Suppressor macrophage treated with lipopolysaccharide for 4 hours (primary cell): ENCODE measurements at places on chromosomes 16 and 17.

DNA sequence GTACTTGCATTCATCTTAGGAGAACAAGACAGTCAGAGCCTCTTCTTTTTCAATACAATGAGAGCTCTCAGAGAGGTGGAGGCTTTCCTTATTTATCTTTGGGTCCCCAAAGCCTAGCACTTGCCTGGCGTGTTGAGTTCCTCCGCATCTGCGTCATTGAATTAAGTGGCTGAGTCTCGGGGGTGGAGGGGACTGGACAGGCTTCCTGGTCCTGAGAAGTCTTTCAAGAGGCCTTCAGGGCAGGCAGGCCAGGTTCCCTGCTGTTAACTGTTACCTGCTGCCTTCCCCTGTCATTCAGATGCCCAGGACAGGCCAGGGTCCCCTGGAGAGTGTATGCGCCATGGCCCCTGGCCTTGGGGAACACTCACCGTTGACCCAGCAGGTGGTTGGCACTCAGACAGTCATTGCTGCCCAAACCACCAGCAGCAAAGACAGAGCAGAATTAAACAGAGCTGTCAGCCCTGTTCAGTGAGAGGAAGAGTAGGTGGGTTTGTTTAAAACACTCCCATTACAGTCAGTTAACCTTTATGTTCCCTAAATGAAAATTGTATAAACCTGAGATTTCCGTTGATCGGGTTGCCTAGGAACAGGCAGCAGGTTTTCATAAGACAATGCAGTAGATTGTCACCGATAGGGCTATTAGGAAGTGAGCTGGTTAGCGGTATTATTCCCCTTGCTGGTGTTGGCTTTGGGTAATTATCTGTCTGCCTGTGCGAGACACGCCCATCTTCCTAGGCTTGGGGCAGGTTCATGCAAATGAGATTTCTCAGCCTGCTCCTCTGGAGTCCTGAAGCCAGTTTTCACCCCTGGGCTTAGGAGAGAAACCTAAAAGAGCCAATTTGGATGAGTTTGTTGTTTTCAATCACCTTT lies 132.7 kb downstream of the CCDC182 start:
- DNase-seq, result no peak

DNA sequence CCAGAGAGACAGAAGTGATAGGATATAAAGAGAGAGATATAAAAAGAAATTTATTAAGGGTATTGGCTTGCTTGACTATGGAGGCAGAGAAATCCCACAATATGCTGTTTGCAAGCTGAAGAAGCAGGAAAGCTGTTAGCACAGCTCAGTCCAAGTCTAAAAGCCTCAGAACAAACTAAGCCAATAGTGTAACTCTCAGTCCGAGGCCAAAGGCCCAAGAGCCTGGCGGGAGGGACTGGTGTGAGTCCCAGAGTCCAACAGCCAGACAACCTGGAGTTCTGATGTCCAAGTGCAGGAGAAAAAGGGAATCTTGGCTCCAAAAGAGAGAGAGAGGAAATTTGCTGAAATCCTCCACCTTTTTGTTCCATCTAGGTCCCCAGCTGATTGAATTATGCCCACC lies 30.3 kb upstream of the NACA2 start:
- no peak for DNase-seq

DNA sequence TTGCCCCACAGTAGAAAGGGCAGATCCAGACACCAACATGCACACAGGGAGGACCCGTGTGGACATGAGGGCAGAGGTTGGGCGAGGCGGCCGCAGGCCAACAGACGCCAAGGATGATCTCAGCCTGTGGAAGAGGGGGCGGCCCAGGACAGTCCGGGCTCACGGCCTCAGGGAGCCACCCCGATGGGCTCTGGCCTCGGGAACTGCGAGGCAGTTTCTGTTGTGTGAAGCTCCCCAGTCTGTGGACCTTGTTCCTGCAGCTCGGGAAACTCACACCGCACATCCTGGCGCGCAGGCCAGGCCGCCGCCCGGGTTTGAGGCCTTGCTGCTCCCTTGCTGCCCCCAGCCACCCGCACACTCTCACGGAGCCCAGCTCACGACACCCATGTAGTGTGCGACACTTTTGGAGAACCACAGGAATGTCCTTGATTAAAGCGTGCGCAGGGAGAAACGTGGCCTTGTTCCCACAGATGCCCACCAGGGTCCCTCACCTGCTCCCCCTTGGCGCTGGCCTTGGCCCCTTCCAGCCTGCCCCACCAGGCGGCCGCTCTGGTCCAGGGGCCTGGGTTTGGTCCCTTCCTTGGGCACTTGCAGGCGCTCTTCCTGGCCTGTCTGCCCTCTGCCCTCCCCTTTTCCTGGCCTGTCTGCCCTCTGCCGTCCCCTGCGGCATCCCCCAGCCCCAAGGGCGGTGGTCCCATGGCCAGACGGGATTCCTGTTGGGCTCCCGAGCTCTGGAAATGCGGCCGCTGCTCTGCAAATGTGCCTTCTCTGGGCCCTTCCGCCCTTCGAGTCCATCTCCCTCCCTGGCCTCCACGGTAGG lies 9.3 kb upstream of the SLC38A10 start:
- DNase-seq, result no peak

GRCh38 chr17:69431835-69432234 lies 17.3 kb downstream of the MAP2K6 start:
- no peak for DNase-seq

- no peak for DNase-seq
Measured at GRCh38 chr16:75087375-75087979, 29.1 kb downstream of the LDHD start.

DNA sequence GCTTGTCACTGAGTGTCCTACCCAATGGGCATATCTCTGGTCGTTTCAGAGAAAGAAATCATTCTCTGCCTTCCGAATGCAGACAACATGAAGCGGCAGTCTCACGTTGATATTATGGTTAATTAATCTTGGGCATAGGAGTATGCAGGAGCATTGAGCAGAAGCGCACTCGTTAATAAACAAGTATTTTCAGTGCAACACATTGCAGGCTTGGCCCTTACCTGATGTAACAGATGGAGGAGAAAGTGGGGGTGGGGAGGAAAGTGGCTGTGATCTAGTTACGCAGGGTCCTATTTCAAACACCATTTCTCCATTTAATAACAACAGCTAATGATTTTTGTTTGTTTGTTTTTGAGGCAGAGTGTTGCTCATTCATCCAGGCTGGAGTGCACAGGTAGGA lies 414.0 kb upstream of the RBFOX1 start:
- DNase-seq, result no peak

- no peak for DNase-seq
Measured at GRCh38 chr17:40490289-40490853, 11.1 kb downstream of the TNS4 start.

GRCh38 chr17:82823004-82823403 lies 16.8 kb downstream of the ZNF750 start:
- DNase-seq, result no peak

- no peak for DNase-seq
Measured at GRCh38 chr17:17851103-17852002, 14.6 kb upstream of the SREBF1 start.

- DNase-seq, result no peak
Measured at GRCh38 chr16:67163999-67164558, 466 bp upstream of the HSF4 start.

DNA sequence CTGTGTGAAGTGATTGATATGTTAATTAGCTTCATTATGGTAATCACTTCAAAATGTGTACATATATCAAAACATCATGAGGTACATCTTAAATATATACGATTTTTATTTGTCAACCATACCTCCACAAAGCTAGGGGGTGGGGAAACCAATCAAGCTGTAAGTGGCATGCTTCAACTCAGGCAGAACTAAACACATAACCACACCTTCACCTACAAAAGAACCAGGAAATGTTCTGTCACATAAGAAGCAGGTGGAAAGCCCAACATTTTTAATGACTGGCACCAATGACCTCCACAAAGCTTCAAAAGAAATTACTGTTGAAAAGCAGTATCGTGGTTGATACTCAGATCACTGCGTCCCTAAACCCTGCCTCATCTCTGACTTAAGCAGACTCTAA lies 867.7 kb upstream of the EEF2KMT start:
- DNase-seq, result no peak

- no peak for DNase-seq
Measured at GRCh38 chr17:41631025-41631897, 6.9 kb upstream of the KRT17 start.

- DNase-seq, result no peak
Measured at GRCh38 chr17:66146394-66146793, 45.5 kb downstream of the CEP112 start.

- no peak for DNase-seq
Measured at GRCh38 chr16:71339236-71340171, 19.0 kb upstream of the CALB2 start.

GRCh38 chr17:21304091-21304490 lies 19.6 kb downstream of the MAP2K3 start:
- no peak for DNase-seq

DNA sequence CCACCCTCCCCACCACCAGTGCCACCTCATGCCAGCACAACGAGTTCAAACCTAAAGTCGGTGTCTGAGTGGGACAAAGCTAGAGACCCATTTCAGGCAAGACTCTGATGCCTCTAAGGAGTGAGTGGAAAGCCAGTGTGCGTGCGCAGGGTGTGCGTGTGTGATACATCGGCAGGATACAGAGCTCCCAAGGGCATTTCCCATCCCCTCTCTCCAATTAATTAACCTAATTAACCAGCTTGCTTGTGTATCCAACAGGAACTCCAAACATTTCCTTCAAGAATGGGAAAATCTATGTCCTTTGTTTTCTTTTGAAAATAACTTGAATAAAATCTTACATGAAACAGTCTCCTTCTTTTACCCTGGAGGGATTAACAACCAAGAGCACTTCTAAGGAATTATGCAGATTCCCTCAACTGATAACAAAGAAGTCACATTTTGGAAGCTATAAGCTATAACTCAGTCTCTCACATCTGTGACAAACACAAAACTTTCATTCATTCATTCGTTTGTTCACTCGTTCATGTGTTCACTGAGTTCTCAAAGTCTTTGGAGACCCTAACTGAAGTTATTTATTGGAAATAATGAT lies 9.9 kb downstream of the ATPAF2 start:
- no peak for DNase-seq

DNA sequence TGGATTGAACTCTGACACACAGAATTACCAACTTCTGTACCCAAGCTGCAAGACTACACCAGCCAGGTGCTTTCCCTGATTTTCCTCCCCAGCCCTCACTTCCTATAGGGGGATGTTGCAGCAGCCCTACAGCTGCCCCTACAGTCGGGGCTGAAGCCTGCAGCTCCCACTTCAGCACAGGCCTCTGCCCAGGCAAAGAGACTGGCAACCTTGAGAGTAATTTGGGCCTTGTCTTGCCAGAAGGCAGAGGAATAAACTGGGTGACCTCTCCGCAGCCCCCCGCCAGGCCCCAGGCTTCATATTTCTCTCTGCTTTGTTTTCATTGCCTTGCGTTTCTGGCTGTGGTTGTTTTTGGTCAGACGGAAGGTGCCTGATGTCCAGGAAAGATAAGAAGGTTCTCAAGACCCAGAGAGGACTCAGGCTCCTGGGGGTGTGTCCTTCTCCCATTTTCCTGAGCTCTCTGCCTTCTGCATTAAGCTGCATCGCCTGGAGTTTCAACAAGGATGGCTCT lies 32.0 kb downstream of the SLC6A4 start:
- DNase-seq, result no peak

- no peak for DNase-seq
Measured at GRCh38 chr17:63495491-63495890, 18.6 kb downstream of the ACE start.

GRCh38 chr16:19175492-19176262 lies 7.6 kb downstream of the SYT17 start:
- peak; percentile 61 for DNase-seq

- no peak for DNase-seq
Measured at GRCh38 chr17:74831444-74832146, 28.1 kb downstream of the GRIN2C start.

DNA sequence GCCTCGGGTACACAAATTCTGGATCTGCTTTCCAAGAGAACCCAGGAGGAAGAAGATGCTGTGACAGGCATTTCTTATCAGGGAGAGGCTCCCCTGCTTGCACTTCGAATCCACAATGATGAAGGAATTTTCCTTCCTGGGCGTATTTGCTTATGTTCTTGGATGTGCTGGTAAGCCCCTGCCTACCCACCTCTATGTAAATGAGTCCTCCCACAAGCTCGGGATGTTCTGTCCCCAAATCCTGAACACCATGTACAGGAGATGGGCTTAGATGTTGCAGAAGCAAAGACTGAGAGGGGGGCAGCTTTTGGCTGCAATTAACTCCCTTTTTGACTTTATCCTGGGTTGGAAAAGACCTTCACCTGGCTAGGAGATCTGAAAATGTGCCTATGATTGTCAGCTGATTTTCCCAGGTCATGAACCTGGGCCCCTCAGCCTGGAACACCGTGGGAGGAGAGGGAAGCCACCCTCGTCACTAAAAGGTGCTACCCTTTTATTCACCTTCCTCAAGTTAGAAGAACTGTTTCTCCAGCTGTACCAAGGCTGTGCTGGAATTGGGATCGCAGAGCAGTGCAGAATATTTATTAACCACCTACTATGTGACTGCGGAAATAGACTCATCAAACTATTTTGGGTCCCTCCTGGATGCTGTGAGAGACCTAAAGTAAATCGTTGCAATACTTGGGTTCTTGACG lies 150.1 kb downstream of the RBFOX1 start:
- no peak for DNase-seq
